Muscle of arm (tissue), 14 donors: ENCODE measurements at places on chromosomes 5 and 9.

DNA sequence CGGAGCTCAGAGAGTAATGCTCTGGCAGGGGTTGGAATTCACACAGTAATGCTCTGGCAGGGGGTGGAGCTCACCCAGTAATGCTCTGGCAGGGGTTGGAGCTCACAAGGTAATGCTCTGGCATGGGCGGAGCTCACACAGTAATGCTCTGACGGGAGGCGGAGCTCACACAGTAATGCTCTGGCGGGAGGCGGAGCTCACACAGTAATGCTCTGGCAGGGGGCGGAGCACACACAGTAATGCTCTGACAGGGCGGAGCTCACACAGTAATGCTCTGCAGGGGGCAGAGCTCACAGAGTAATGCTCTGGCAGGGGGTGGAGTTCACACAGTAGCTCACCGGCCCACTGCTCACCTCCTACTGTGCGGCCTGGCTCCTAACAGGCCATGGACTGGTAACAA lies 47.2 kb upstream of the LPCAT1 start:
- DNase-seq, result no peak

DNA sequence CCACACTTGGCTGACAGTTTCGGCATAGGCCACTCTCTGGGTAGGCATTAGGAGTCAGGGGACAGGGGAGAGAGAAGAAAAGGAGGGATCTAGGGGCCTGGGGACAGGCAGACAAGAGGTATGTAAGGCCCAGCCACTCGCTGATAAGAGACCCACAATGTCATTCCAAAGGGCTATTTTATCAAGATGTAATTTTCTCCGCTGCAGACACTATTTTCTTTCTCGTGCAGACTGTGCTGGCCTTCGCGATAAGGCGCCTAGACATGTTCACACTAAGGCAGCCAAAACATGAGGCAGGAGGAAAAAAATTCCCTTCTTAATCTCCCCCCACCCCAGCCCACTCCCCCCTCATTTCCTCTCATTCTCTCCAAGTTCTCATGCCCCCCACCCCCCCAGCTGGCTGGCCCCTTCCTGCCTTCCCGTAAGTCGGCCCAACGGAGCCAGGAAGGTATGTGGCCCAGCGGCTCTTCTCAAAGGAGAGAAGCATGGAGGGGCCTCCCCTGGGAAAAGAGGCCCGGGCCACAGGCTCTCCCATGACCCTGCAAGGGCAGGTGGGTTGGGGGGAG lies 44.9 kb upstream of the SYNPO start:
- DNase-seq, result no peak

DNA sequence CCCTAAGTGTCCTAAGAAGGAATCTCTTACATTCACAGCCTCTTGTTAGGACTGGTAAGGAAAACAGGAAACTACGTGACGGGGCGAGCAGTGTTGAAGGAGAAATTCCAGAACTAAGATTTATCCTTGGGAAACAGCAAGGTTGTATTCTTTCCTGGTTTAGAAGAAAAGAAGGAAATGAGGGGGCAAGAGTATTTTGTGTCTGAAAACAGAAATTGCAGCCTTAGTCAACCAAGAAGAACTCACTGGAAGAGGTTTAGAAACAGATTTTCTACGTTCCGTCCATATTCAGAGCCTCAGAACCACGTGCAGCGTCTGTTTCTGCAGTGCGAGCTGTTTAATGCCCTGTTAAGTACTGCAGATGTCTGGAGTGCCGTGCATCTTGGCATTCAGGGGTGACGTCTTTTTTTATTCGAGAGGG lies 75.2 kb downstream of the GOLPH3 start:
- DNase-seq, result no peak

DNA sequence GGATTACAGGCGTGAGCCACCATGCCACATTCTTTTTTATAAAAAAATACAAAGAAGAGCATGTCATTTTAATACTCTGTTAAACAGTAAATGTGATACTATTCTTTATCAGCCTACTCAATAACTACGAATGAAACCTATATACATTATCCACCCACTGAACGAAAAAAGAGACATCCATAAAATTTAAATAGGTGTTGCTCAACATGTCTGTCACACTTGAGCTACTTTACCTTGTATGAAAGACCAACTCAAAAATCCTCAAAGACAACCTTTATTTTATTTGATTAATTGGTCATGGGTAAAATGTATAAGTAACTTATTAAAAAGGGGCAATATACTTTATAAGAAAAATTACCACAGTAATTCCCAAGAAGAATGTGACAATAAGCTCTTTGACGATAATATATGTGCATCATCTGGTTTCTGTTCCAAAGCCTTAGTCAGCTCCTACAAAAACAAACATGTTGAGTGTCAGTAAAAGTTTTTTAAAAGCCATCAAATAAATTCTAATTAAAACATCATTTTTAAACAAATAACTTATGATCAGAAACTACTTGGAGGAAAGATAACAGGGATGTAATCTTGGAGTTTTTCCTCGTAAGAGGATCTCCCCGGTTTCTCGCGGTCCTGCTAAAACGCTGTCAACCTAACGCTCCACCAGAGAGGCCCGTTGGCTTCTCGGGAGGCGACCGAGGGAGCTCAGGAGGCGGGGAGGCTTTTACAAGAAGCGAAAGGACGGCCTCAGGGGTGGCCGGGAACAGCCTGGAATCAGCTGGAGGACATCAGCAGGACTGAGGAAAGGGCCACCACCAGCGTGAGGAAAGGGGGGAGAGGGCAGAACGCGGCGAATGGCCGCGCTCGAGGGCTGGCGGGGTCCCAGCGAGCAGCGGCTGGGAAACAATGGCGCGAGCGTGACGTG lies 13.5 kb upstream of the ANKRD18B start:
- DNase-seq, result peak; percentile 89

GRCh38 chr5:59923465-59923864 lies 29.9 kb upstream of the PDE4D start:
- no peak for DNase-seq

DNA sequence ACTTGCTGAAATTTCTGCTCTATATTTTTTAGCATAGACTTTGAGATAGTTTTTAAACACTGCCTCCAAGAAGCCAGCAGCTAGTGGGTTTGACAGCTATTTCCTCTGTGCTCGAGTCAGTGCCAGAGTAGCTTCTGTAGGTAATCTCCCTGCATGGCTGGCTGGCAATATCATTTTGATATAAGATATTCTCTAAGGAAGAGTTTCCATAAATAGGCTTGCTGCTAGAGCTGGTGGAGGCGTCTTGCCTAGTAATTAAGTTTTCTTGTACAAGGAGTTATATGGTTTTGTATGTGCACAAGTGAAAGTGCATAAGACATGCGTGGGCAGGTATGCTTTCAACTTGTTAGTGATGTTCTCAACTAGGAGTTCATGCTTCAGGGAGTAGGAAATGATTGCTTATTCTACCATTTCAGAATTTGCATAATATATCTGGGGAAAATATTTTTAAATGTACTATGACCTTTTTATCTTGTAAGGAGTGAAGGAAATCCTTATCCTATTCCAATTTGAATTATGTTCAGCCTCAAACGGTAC lies 74.1 kb upstream of the CCL21 start:
- no peak for DNase-seq

GRCh38 chr5:170440771-170441392 lies 51.7 kb upstream of the KCNMB1 start:
- no peak for DNase-seq

- peak; percentile 19 for DNase-seq
These were observed 54.7 kb downstream of the TNC start for GRCh38 chr9:115063058-115063845.

DNA sequence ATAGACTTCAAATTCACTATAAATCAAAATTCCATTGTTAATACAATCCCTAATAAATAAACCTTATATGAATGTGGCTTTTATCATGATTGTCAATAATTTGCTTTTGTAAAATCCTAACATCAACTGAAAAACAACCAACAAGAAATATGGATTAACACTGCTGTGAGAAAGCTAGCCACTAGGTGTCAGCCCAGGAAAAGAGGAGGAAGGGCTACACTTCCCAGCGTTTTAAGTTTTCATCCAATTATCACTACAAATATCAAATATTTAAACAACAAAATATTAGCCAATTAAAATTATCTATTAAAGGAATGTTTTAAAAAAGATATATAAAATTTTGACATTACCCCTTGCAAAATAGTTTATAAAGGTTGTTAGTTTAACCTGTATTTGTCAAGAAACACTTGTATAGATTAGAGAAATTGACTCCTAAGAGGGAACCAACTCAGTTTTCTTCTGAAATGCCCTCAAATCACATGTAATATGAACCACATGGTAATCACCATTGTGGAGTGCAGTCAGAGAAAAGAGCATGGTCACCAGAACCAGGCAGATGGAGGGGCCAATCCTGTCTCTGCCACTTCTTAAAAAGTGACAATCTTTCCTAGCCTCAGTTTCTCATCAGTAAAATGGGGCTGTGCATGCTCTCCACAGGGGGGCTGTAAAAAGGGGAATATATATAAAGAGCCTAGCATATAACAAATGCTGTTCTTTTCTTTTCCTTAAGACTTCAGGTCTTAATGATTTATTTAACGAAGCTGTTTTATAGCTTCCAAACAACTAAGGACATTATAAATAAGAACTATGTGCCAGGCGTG lies 188.2 kb downstream of the CRB2 start:
- DNase-seq, result peak; percentile 42

DNA sequence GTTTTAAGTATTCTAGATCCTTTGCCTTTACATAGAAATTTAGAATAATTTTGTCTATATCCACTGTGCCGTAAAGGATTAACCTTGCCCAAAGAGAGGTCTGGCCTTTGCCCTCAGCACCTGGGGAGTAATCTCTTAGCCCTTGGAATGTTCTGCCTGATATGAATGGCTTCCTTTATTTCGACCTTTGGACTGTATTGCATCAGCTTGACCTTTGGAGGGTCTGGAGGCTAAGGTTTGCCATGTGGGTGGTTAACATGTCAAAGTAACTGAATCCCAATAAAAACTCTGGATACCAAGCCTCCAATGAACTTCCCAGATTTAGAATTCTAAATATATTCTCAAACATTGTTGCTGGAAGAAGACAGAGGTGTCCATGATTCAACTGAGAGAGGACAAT lies 54.7 kb downstream of the NR2F1 start:
- DNase-seq, result no peak

DNA sequence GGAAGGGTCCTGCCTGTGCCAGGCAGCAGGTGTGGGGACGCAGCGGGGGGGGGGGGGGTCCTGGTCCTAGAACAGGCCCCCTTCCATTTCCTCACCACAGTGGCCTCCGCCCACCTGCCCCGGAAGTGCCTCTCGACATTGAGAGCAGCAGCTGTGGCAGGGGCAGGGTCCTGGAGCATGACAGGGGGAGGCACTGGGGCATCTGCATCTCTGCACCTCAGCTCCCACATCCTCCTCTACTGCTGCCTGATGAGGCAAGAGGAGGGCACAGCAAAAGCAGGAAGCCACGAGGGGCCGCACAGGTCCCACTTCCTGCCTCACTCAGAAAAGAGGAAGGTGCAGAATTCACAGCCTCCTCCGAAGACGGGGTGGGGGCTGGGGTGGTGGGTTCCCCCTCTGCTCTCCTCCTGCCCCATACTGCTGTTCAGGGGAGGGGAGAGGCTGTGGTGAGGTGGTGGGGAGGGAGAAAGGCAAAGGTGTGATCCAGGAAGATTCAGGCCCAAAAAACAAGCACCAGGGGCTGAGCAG lies 14.8 kb downstream of the AKNA start:
- DNase-seq, result no peak

GRCh38 chr9:26329974-26330373 lies 562.6 kb downstream of the CAAP1 start:
- no peak for DNase-seq

DNA sequence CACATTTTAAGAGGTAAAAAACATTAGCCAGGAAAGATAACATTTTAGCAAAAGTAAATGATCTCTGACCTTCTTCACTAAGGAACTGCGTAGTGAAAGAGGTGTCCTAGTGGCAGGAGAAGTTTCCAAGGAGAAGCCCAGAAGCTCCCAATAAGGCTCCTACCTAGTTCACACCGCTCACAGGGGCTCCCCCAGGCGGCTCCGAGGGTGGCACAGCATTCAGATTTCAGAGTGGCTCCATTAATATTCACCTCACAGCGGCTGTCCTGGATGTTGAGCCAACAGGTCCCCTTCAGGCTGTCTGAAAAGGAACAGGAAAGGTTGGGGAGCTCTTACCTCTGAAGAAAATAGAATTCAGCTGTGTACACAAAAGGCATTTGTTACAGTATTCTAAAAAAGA lies 187.3 kb downstream of the FBN2 start:
- no peak for DNase-seq

DNA sequence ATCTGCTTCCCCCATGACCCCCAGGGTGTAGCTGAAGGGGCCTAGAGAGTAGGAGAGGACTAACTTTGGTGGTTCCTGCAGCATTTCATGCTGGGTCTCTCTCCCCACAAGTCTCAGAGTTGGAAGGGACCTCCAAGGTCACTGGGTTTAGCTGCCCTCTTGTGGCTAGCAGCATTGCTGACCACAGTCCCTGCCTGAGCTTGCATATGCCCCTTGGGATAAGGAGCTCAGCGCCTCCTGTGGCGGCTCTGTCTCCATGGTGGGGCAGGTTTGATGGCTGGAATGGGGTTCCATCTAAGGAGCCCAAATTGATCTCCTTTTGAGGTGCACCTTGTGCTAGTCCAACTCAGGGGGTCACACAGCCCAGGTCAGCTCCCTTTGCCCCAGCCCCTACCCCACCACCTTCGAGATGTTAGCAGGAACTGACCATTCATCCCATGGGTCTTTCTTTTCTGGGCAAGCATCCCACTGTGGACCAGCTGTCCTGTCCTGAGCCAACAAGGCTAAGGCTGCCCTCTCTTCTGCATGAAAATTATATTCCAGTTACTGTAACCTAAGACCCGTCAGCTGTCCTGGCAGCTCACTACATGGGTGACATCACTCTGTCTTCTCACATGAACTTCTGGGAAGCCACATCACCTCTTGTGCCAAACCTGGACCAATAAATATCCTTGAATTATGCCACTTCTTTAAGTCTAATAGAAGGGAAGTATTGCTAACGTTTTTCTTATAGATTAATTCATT lies 196.2 kb downstream of the HSPA4 start:
- peak; percentile 64 for DNase-seq

GRCh38 chr5:143302341-143303045 lies 101.0 kb downstream of the NR3C1 start:
- no peak for DNase-seq
